Neural crest cell (in vitro differentiated cells): ENCODE measurements at places on chromosomes 3 and 15. TPM values are rescaled to one million over a fixed set of nuclear protein-coding genes. Genes with fewer than 3 reads are reported as not detected.

- no peak for DNase-seq
- H3K4me3 ChIP-seq, result no peak overlapping the region
- no peak overlapping the region for H3K27ac ChIP-seq
- H3K36me3 ChIP-seq, result no peaks in the 10 kb centered on the region
Observed at GRCh38 chr15:75706682-75706954, 6.0 kb downstream of the CSPG4 start.

- H3K4me3 ChIP-seq, result no peak overlapping the region
- DNase-seq, result no peak
- no peak overlapping the region for H3K27ac ChIP-seq
- no peaks in the 10 kb centered on the region for H3K4me1 ChIP-seq
- no peaks in the 10 kb centered on the region for H3K27me3 ChIP-seq
Observed at GRCh38 chr3:172561897-172562640, 38.8 kb upstream of the TNFSF10 start.

DNA sequence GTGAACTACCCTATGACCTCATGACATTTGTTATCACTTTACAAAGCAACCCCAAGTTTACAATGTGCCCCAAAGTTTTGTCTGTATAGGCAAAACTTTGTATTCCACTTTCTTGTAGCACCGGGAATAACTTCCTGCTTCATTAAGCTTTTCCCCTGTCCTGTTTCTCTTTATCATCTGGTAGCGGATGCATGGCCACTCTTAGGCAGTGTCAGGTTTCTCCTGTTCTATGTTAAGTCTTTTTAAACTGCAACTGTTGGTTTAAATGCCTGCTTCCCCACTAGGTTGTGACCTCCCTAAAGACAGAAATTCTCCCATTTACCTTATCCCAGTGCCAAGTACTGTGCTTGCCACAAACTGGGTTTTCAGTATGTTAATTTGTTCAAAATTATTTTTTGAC, 433.6 kb upstream of the DPH6 start:
- no peak overlapping the region for H3K27ac ChIP-seq
- no peaks in the 10 kb centered on the region for H3K36me3 ChIP-seq
- H3K27me3 ChIP-seq, result no peaks in the 10 kb centered on the region
- no peak overlapping the region for H3K4me3 ChIP-seq
- no peaks in the 10 kb centered on the region for H3K4me1 ChIP-seq
- DNase-seq, result no peak

GRCh38 chr3:188179006-188179966, 25.3 kb downstream of the LPP start:
- H3K4me3 ChIP-seq, result no peak overlapping the region
- peaks cover 39% of the 10 kb centered on the region for H3K4me1 ChIP-seq
- peak overlapping the region; percentile 46 for H3K27ac ChIP-seq
- H3K36me3 ChIP-seq, result no peaks in the 10 kb centered on the region

GRCh38 chr3:33380653-33381052, 59.6 kb downstream of the UBP1 start:
- H3K4me3 ChIP-seq, result no peak overlapping the region
- peak overlapping the region; percentile 35 for H3K27ac ChIP-seq
- DNase-seq, result no peak
- peaks cover 10% of the 10 kb centered on the region for H3K36me3 ChIP-seq

DNA sequence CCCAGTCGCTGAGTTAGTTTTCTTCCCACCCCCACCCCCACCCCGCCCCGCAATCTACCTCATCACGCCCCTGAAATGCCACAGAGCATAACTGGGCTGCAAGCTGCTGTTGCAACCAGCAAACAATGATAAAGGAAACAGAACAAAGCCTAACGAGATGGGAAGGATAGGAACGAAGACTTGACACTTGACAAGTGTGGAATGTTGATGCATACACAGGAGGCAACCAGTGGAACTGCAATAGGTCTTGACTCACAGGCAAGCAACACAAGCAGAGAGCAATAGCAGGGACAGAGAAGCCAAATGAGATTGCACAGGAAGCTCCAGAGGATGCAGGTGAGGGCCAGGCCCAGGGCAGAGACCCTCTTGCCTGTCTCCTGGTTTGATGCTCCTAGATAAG, 225.9 kb downstream of the IGSF11 start:
- H3K27ac ChIP-seq, result no peak overlapping the region
- no peak for DNase-seq
- no peaks in the 10 kb centered on the region for H3K36me3 ChIP-seq

DNA sequence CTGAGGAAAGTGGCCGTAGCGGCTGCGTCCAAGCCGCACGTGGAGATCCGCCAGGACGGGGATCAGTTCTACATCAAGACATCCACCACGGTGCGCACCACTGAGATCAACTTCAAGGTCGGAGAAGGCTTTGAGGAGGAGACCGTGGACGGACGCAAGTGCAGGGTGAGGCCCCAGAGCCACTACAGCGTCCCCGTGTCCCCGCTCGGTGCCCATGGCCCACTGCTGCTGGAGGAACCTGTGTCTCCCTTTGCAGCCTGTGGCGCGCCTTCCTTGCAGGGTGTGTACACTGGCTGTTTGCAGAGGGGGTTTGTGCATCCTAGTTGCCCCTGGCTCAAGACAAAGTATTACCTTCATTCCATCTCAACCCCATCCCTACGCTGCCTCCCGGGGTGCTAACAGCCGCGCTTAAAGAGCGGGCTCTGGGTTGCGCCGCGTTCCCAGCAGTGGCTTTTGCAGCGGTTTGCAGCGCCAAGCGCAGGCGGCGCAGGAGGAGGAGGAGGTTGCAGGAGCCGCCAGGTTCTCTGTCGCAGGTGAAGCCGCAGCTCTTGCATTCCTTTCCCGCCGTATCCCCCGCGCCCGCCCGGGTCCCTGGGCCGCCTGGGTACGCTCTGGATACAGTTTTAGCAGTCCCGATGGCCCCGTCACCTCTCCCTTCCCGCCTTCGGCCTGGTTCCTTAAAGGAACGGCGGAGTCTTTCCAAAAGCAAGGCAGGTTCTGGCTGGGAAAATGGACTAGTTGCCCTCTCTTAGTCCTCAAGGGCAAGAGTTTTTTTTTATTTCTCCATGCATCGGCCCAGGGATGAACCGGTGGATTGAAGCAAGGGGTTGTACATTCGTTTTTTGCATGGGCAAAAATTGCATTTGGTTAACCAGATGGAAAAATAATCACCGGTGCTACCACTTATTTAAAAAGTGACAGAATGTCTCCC, 1.2 kb downstream of the CRABP1 start:
- H3K4me1 ChIP-seq, result peaks cover 46% of the 10 kb centered on the region
- no peak for DNase-seq
- H3K27me3 ChIP-seq, result peaks cover 69% of the 10 kb centered on the region
- H3K36me3 ChIP-seq, result no peaks in the 10 kb centered on the region
- peak overlapping the region; percentile 66 for H3K4me3 ChIP-seq

DNA sequence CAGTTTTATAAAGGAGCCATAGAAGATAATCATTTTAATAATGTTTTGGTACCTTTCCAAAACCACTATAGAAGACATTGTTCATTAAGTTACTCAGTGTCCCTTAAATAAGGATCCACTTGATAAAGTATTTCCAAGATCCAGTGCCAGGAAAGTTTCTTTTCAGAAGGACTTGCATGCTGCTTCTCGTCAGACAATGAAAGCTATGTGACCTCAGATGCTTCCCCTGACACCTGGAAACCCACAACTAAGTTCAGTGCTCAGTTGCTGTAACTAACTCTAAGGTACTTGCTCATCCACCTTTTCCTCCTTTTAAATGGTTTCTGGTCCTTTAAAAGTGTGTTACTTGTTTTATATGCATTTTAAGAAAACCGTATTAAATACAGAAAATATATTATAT, 7.3 kb downstream of the SSR3 start:
- peaks cover 49% of the 10 kb centered on the region for H3K4me1 ChIP-seq
- no peak overlapping the region for H3K27ac ChIP-seq
- no peaks in the 10 kb centered on the region for H3K27me3 ChIP-seq
- H3K4me3 ChIP-seq, result no peak overlapping the region
- peaks cover 14% of the 10 kb centered on the region for H3K36me3 ChIP-seq

GRCh38 chr3:173591401-173591800, 193.9 kb downstream of the NLGN1 start:
- no peak for DNase-seq
- no peaks in the 10 kb centered on the region for H3K27me3 ChIP-seq
- H3K36me3 ChIP-seq, result peaks cover 13% of the 10 kb centered on the region
- peaks cover 19% of the 10 kb centered on the region for H3K4me1 ChIP-seq
- H3K4me3 ChIP-seq, result no peak overlapping the region

DNA sequence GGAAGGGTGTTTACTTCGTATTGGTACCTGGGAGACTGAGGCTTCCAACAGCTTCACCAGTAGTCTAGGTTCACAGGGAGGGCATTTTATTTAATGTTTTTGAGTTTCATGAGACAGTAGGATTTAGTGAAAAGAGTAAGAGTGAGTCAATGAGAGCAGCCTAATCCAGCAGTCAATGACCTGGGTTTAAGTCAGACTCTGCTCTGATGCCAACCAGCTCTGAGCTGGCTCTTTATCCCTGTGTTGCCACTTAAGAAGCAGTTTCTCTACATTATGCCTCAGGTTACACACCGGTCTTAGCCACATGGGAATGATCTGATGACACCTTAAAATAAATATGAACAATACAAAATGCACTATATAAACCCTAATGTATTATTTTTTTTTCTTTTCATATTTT, 59.4 kb upstream of the KCNMB2 start:
- no peak overlapping the region for H3K27ac ChIP-seq
- no peaks in the 10 kb centered on the region for H3K4me1 ChIP-seq
- no peaks in the 10 kb centered on the region for H3K27me3 ChIP-seq

DNA sequence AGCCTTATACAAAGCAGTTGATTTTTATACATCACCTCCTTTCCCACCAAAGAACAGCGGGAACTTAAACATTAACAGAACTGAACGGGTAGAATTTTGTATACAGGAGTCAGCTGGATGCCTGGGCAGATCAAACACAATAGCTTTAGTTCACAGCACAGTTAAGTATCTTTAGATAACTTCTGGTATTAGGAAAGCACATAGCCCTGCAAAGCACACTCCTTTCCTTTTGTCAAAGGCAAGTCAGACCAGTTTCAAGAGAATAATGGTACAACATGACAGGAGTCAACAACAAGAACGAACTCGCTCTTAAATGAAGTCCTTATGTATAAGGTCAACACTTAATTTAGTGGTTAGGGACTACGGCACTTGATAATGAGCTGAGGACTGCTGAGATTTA, 26.3 kb downstream of the ABCC5 start:
- no peak overlapping the region for H3K4me3 ChIP-seq
- peaks cover 5% of the 10 kb centered on the region for H3K36me3 ChIP-seq
- no peak for DNase-seq
- H3K4me1 ChIP-seq, result no peaks in the 10 kb centered on the region

SIDT1 gene
- total RNA-seq, result 0.23 and 0.41 TPM in 2 replicates

ALPK3 gene
- total RNA-seq, result 3.3 and 4.4 TPM in 2 replicates

MOBP gene
- total RNA-seq, result not detected in 2 replicates

CCR2 gene
- not detected in 2 replicates for total RNA-seq

SYNPR gene
- total RNA-seq, result not detected in 2 replicates

IL20RB gene
- 1.7 and 2.0 TPM in 2 replicates for total RNA-seq

A4GNT gene
- not detected in 2 replicates for total RNA-seq

PLCD1 gene
- total RNA-seq, result 36.9 and 37.2 TPM in 2 replicates

ENTPD3 gene
- not detected in 2 replicates for total RNA-seq

SNX4 gene
- 40.3 and 45.9 TPM in 2 replicates for total RNA-seq
